ENCODE measurements at places on chromosomes 5 and 9. TPM values are rescaled to one million over a fixed set of nuclear protein-coding genes. Genes with fewer than 3 reads are reported as not detected.

GRCh38 chr5:135864503-135865435 is 30.3 kb downstream of the SLC25A48 start:
- DNase-seq = no peak

DNA sequence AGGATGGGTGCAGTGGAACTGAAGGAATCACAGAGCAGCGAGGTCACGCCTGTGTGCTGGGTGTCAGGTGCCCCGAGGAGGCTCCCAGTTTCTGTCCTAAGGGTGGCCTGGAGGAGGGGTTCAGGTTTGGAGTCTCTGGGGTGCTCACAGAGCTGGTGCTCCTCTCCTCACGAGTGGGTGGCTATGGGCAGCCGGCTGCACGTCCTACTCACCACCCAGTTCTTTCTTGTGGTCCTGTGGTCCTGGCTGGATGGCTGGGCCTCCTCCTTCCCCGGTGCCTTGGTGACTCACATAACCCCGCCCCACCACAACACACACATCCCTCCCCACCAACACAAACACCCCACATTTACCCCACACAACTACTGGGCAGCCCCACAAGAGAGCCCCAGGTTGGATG is 9.9 kb upstream of the PTGS1 start:
- no peak for DNase-seq

PLAC8L1 gene
- not detected for total RNA-seq

GRCh38 chr5:4929092-4929655 is 211.0 kb upstream of the ADAMTS16 start:
- DNase-seq = no peak

DNA sequence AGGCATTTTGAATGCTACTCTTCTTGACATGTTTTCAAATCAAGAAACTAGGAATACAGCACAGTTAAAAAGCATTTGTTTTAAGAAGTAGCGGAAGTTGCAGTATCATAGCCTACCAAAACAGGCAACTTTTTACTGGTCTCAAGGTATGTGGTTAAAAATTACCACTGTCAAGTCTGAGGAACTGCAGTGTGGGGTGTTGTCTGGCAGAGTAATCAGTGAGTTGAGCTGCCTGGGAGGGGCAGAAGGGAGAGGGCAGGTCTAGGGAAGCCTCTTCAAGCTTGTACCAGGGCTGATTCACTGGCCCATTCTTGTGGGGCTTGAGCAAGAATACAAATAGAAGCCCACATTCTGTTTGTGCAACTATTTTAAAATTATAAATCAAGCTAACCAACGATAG is 42.4 kb upstream of the SV2C start:
- DNase-seq = no peak

DNA sequence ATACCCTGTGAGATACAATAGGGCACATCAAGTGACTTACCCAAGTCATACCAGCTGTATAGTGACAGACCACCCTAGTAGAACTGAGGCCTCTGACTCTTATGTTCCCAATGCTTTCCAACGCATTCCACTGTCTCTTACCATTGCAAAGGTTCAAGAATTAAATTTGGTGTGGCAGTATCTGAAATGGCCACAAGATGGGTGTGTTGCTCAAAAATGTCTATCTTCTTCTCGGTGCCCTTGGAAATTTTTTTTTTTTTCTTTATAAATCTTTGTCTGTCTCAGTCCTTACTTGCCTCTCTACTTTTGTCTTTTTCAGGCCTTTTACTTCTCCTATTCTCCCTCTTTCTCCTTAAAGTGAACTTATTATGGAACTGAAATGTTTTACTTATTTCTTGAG is 48.4 kb downstream of the GPR21 start:
- DNase-seq = no peak

GRCh38 chr5:113336975-113337374 is 97.8 kb downstream of the TSSK1B start:
- no peak for DNase-seq

TAF11L6 gene
- not detected for total RNA-seq

DNA sequence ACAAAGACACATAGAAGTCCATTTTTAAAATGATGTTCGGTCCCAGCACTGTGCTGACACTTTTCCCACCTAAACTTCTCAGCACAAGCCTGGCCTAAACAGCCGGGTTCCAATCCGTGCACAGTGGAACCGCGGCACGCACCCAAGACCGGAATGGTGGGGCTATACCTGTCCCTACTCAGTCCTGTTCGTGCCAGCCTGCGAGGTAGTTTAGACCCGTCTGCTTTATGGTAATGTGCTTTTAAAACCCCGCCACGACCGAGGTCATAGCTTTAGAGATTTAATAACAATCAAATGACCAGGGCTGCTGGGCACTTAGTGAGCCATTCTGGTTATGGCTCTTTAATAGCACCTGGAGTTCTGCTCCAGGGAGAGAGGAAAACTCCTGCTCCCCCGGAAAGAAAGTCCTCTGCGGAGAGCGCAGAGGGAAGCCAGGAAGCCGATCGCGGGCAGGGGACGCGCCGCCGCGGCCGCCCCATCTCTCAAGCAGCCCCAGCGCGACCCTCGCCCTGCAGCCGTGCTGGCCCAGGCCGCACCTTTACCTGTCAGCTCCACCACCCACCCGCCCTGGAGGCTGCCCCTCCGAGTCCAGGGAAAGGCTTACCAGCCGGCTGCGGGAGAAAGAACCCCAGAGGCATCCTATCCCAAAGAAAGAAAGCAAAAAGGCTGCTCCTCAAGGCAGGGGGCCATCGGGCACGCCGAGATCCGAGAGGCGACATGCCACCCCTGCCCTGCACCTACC is 511 bp downstream of the ARL15 start:
- DNase-seq = peak; percentile 61

GRCh38 chr5:167247816-167248215 is 1043.6 kb upstream of the WWC1 start:
- DNase-seq = no peak

AJM1 gene
- 4.1 TPM for total RNA-seq

DNA sequence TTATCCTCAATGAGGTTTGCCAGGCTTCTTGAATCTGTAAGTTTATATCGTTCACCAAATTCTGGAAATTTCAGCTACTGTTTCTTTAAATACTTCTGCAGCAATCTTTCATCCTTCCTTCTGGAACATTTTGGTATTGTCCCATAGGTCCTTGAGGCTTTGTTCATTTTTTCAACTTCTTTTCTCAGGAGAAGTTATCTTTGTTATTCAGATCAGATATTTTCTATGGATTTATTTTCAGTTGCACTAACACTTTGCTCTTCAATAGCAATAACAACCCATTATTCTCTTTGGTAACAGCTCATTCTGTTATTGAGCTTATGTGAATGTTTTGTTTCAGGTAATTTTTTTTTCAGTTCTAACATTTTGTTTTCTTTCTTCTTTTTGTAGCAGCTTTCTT is 13.5 kb downstream of the SNX2 start:
- no peak for DNase-seq

DNA sequence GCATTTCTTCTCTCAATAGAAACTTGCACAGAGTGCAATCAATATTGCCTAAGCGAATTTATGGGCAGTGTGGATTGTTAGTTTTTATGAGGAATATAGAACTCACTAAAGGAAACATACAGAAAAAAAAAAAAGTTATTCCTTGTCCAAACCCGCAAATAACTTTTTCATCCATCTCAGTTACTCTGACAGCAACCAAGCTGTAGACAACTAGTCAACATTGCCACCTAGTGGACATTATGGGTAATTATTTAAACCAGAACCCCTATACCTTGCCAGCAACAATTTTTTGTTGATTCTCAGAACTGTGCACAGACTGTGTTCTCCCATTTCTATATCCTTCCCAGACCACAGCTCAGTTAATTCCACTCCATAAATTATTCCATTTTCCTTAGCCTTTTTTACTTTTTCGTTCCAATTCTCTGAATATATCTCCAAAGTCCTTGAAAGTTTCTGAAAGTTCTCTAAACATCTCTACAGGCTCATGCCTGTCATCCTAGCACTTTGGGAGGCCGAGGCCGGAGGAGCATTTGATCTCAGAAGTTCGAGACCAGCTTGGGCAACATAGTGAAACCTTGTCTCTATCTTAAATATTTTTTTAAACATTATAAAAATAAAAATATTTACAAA is 2.6 kb upstream of the AFAP1L1 start:
- DNase-seq = no peak

DNA sequence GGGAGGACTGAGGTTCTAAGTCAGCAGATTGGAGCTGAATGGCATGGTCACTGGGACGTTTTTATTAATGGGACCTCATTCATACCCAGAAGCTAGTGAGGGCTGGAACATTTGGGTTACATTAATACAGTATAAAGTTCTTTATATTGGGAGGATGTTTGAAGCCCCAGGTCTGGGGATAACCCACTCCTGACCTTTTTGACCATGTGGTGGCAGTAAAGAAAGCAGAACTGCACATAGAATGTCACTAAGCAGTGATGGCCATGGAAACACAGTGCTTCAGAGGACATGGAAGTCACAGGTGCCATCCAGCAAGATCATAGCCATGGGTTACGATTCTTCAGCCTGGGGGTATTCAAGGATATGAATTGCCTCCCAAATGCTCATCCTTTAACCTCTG is 176.0 kb downstream of the ATP10B start:
- no peak for DNase-seq

GRCh38 chr9:124820698-124821623 is 32.3 kb upstream of the WDR38 start:
- no peak for DNase-seq

DNA sequence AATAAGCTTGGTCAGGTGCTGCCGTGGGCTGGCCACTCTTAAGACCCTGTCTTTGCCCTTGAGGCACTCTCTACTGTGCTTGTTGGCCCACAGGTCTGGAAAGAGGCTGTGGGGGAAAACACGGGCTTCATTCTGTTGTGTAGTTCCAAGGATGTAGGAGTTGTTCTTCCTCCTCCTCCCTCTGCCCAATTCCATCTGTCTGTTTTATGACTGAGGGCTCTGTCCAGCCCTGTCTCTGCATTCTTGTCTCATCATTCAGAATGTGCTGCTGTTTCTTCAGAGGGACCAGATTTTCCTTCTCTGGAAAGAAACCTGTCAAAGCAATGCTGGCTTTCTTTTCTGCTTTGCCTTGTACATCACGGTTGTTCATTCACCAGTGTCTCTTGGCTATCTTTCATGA is 84.1 kb downstream of the MAP1B start:
- no peak for DNase-seq

GFI1B gene
- total RNA-seq = 0.15 TPM

DNA sequence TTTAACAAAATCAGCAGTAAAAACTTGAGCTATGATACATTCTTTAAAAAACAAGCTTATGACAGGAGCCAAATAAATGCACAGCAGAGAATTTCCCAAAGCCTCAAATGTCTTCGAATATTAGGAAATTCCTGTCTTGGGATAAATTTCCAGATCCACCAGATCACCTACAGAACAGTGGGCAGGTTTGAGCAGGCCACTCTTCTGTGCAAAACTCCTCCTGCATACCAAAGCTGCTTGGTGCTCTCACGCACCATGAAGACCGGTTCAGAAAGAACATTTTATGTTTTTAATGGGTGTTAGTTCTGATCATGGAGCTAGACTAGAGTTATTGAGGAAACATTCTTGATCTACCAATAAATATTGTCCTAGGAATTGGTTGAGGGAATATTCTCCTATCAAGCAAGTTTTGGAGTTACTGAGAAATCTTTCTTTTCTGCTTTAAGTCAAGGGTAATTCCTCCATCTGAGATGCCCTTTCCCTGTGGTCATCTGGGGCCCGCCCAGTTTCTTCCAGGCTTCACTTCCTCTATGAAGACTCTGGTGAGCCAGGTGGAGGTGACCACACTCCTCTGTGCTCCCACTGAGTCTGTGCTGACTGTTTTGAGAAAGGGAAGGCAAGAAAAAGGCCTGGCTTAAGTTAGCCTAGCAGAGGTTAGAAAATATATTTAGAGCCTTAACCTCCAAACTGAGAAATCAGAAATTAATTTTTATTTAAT is 17.9 kb downstream of the TNFSF15 start:
- no peak for DNase-seq

All from left lobe of liver (tissue), 2 donors.